CD4-positive, alpha-beta T cell treated with Interferon gamma for 1 hour (primary cell): ENCODE measurements at places on chromosomes 2 and 18.

- DNase-seq: no peak
Measured at GRCh38 chr18:45441110-45441847, 174.0 kb upstream of the SLC14A2 start.

- DNase-seq: no peak
Measured at GRCh38 chr2:134370655-134371445, 117.0 kb downstream of the MGAT5 start.

DNA sequence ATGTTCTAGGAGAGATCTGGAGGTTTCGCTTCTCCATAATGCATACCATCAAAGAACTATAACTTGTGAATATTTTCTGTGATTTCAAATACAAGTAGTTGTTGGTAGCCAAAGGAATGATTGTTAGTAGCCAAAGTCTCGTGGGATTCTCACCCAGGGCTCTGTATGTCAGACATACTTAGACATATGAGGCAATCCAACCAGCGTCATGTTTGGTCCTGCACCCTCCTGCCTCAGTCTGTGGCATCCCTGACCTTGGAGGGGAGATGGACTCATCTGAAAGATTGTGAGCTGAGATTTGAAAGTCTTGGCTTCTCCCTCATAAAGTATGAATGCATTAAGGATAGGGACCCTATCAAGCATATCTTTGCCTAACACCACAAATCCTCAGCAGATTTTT is 81.2 kb downstream of the CTIF start:
- no peak for DNase-seq

DNA sequence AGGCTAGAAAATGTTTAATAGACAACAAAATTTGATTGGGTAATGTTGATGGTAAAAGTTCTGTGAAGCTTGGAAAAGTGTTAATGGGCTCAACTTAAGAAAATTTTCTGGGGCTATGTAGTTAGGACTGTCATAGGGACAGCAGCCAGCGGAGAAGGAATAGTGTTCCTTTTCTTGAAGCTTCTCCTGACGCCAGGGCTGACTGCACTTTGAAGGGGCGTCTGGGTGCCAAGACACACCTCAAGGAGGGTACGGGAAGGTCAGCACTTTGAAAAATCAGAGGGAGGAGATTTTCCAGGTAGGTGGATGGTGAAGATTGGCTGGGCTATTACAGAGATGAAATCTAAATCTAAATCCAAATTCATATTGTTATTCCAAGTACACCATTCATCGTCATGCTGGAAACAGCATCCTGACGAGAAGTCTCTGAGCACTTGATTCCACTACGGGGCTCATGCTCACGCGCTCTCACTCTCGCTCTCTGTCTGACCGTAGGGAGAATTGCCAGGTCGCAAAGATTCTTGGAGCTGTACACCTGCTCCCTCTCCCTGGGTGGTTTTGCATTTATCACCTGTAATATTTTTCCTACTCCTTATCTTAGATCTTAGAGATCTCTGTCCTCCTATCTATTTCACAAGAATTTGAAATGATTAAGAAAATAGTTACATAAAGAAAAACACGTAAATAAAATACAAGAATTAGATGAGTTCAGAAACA is 91.0 kb downstream of the ITGB1BP1 start:
- DNase-seq: no peak

GRCh38 chr2:70258532-70258875 is 567 bp downstream of the PCYOX1 start:
- no peak for DNase-seq
